ENCODE measurements at places on chromosomes 2 and 18.

DNA sequence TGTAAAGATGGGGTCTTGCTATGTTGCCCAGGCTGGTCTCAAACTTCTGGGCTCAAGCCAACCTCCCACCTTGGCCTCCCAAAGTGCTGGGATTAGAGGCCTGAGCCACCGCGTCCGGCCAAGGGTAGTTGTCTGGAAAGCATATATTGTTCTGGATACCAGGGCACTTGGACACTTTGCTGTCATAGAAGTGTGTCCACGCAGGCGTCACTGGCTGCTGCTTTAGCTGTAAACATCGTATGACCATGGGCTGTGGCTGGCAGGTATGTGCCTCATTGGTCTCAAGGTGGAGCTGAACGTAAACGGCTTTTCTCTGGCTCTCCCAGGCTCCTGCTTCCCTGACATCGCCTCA lies 3.2 kb upstream of the GPR35 start:
- no peak for DNase-seq

- DNase-seq, result no peak
Measured at GRCh38 chr2:108579623-108580022, 45.4 kb downstream of the LIMS1 start.

GRCh38 chr2:208142925-208143799 lies 2.8 kb downstream of the CRYGB start:
- no peak for DNase-seq

DNA sequence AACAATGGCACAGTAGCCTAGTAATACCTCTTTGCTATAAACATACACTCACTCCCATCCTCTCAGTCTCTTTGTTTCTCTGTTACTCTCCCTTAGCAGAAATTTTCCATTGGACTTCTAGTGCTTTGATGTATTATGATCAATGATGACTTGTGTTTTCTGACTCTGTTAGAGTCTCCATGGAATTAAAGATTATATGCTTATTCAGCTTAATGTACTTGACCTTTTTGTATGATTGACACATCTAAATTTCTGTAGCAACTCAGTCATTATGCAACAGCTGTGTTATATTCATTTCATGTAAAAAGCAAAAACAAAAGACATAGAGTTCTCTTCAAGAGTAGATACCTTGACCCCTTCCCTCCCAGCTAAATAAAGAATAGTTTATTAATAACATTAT lies 173.8 kb downstream of the SLC4A10 start:
- no peak for DNase-seq

- no peak for DNase-seq
Measured at GRCh38 chr2:69177063-69177771, 164.2 kb downstream of the ANTXR1 start.

DNA sequence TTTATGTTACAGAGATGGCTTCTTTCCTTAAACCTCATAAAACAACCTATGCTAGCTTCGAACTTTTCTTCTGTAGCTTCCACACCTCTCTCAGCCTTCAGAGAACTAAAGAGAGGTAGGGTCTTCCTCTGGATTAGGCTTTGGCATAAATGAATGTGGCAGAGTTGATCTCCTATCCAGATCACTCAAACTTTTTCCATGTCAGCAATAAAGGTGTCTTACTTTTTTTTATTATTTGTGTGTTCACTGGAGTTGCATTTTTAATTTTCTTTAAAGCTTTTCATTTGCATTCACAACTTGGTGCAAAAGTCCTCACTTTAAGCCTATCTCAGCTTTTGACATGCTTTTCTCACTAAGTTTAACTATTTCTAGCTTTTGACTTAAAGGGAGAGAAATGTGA lies 66.0 kb downstream of the LANCL1 start:
- DNase-seq, result no peak

GRCh38 chr2:224860786-224861185 lies 144.6 kb upstream of the CCDC195 start:
- DNase-seq, result no peak

- DNase-seq, result no peak
Measured at GRCh38 chr2:42205337-42205736, 36.2 kb downstream of the EML4 start.

DNA sequence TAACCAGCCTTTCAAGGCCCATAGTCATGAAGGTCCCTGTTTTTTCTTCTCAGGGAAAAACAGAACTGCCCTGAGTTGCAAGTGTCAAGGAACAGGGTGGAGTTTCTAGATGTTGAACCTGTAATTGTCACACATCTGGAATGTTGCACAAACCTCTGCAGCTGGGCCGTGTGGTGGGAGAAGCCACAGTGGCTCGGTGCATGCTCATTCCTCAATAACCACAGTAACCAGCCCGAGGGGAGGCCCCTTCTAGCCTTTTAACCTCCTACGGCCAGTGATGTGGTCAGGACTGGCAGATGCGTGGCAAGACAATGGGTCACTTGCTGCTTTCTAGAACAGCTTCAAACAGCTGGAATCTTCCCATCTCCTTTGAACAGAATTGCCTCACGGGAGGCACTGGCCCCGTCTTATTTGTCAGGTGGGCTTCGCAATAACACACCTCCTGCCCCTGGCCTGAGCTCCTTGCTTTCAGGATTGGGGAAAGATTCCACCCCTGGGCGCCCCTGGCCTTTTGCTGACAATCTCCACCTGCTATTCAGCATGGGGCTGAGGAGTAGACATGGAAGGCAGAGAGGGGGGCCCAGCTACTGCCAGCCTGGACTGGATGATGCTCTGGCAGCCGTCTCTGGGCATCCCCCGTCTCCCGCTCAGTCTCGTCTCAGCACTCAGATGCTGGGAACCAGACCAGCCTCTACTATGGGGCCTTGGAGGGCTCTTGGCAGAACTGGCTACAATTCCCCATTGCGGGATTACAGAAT lies 102.9 kb downstream of the KLHL29 start:
- no peak for DNase-seq

- DNase-seq, result peak; percentile 66
Measured at GRCh38 chr18:31977270-31977872, 34.4 kb upstream of the TRAPPC8 start.

GRCh38 chr2:88053934-88054781 lies 1.4 kb downstream of the KRCC1 start:
- no peak for DNase-seq

GRCh38 chr2:121513597-121514333 lies 16.9 kb upstream of the RNU4ATAC start:
- no peak for DNase-seq

GRCh38 chr18:49123431-49123830 lies 172.7 kb upstream of the SMAD7 start:
- DNase-seq, result no peak

GRCh38 chr2:165562233-165562632 lies 92.7 kb downstream of the CSRNP3 start:
- no peak for DNase-seq

DNA sequence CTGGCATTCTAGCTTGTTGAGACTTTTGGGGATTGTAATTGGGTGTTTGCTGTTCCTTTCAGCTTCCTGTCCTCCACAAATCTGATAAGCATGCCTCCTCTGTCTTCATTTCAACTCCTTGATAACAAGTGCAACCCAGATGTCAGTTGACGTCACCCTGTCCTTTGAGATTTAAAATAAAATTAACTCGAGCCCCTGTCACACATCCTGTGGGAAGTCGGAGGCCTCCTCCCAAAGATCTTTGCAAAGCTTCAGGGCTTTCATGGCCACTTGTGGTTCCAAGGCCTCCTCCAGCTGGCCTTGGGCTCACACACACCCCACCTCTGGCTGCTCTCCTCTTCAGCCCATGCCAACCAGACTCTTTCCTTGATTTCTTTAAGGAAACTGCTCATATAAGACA lies 69.9 kb upstream of the ITGA6 start:
- DNase-seq, result no peak

GRCh38 chr2:131026919-131027318 lies 66.3 kb downstream of the FAM168B start:
- no peak for DNase-seq

DNA sequence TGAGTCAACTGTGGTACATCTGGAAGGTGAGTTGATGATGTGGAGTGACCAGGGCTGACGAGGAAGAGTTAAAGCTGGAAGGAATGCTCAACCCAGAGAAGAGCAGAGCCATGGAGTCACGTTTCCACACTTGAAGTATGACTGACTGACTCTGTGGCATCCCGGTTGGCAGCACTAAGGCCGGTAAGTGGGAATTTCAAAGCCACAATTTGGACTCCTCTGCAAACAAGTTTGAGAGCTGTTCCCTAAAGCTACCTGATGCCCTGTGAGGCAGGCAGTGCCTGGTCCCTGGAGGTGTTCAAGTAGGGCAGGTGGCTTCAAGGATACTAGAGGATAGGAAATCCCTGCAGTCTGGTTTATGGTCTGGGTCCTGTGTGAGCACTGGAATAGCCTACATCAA lies 69.3 kb upstream of the ITGB6 start:
- DNase-seq, result no peak

GRCh38 chr2:25109822-25110221 lies 58.6 kb downstream of the POMC start:
- DNase-seq, result no peak

- DNase-seq, result no peak
Measured at GRCh38 chr2:16255120-16255519, 314.8 kb downstream of the MYCN start.

DNA sequence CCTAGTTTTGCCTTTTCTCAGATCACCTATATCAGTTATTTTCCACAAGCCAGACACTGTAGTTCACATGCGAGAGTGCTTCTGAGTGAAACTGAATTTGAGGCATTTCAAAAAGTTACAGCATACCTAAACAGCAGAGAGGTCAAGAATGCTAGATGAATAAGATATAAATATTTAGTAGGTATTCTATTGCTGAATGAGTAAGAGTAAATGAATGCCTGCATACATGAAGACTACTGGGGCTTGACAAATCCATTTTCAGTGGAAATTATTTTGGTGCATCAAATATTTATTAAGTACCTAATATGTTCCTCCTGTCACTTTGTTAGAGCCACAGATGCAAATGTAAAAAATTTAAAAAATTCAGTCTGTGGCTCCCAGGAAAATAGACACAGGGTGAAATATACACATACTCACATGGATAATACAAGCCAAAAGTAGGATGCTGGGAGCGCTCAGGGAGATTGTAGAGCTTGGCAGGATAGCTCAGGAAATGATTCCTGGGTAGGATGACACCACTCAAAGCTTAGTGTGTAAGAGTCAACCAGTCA lies 27.6 kb upstream of the CDC42EP3 start:
- DNase-seq, result no peak

- DNase-seq, result no peak
Measured at GRCh38 chr18:13612196-13612997, 114.0 kb downstream of the FAM210A start.

- no peak for DNase-seq
Measured at GRCh38 chr2:16645775-16646559, 19.7 kb downstream of the CYRIA start.

DNA sequence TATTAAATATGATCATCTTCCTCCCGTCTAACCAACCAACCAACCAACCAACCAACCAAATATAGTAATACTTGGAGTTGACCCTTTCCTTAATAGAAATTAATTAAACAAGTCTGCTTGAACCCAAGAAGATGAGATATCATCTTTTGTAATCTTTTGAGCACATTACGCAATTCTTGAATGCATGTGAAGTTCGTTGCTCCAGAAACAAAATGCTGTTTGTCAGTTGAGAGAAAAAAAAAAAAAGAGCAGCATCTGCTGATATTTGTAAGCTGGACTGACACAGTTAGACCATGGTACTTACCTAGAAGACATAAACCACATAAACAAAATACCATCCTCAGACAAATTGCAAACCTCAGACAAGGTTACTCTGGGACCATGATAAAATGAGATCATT lies 9.2 kb upstream of the SERPINB2 start:
- no peak for DNase-seq

Measured in HEK293T (cell line).